ENCODE measurements at places on chromosomes 1 and 21.

DNA sequence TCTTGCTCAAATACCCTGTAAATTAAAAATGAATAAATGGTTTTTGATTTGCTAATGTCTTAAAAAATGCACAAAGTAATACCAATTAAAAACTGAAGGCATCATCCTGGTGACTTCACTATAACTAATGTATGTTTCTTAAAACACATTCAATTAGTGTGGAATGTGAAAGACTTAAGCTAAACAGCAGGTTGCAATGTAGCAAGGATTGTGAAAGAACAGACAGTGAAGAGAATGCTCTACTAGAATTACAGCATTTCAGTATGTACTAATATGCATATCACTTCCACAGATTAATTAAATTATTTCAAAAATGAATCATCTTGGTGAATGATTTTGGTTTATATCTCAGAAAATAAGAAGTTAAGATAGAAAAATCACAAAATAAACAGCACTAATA, 56.4 kb downstream of the LHX4 start:
- DNase-seq, result no peak

DNA sequence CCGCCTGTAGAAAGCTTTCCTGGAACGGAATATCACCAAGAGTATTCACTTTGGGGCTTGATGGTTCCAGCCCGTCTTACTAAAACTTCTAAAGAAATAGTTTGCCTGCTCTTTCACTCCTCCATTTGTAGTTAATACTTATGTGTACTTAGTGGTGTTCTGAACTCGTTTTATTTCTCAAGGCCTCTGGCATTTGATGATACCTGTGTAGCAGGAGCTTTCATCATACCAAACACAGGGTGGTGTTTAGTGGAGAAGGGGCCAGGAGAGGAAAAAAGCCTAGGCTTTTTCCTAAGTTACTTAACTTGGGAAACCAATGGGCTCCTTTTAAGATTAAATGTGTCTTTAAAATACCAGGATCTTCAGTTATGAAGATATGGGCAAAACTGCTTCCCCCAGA, 74.3 kb downstream of the RPS6KA1 start:
- no peak for DNase-seq

DNA sequence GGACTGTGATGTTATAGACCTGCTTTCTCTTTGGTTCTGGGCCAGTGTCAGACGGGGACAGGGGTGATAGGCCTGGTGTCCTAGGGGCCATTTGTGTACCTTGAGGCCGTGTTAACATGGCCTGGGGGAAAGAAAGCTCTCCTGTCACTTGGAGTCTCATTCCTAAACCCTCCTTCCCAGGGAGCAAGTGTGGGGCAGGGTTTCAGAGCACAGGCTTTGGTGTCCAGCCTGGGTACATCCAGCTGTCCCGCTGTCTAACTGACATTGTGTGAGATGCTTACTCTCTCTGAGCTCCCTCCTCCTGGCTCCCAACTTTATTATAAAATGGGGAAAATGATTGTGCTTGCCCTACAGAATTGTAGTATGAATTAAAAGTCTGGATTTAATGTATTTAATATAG, 32.6 kb upstream of the EPHA8 start:
- no peak for DNase-seq

DNA sequence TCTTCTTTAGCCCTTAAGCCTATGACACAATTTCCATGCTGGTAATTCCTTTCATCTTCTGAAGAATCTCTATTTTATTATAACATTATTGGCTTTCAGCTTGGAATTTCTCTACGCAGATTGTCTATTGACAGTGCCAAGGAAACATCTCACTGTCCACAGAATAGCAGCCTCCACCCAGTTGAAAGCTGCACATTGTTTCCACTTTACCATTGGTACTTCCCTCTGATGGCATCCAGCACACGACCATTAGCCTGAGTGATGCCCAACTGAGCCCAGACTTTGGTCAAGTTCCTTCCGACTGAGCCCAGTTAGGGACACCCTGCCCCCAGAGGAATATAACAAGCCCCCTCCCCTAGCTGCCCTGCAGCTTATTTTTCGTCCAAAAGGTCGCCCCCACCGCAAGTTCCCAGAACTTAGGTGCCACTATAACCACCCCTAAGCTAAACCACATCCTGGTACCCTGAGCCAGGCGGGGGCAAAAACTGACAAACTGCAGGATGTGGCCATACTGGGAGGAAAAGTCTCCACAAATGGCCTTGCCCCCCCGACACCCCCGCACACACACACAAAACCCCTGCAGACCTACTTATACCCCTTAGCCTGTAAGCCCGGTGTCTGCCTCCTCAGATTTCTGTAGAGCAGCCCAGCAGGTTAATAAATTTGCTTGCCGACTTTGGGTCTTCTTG, 13.2 kb downstream of the GBP5 start:
- no peak for DNase-seq

DNA sequence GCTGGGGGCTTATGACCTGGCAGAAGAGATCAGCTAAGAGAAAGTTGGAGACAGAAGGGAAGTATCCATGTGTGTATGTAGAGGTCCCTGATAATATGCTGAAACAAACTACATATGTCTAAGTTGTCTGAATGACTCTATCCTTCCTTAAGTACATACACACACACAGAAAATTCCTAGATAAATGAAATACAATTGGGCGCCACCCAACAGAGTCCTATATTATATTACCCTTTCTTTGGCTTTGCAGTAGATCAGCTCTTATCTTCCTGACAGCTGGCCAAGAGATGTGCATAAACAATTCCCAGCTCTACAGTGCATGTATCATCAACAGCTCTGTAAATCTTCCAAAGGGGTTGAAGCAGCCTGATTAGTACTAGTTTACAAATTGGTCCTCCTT, 40.1 kb downstream of the SORT1 start:
- DNase-seq, result no peak

GRCh38 chr1:3319874-3320245, 134.6 kb upstream of the ARHGEF16 start:
- no peak for DNase-seq

DNA sequence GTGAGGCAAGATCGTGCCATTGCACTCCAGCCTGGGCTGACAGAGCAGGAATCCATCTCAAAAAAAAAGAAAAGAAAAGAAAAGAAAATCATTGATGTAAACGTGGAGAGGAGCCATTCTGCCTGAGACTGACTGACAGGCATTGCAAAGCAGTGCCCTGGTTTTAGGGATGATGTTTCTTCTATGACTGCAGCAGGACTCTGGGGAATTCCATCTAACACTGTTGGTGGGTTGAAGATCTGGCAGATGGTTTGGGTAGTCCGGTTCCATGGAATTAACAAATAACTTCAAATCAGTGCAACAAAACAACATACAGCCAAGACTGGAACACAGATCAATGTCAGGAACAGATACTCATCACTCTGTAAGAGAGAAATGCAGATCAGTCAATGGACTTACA, 17.8 kb upstream of the LAMC2 start:
- no peak for DNase-seq

GRCh38 chr1:177190308-177190970, 19.7 kb downstream of the BRINP2 start:
- no peak for DNase-seq

DNA sequence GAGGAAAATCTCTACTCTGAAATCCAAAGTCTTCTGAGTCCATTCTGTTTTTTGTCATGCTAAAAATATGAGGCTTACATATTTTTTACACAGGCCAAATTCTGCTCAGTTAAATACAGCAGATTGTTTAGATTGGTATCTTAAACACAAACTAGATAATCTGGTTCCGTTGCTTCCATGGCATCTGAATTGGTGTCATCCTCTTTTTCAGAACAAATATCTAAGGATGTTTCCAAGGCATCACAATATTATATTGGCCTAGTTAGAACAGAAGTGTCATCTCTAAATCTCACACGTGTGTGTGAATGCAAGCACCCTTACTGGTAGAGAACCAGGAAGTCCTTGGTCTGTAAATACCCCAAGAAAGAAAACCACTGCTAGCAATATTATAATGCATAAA, 151.2 kb downstream of the NRIP1 start:
- no peak for DNase-seq

GRCh38 chr1:27970401-27970800, 10.6 kb downstream of the XKR8 start:
- DNase-seq, result no peak

- DNase-seq, result no peak
These were observed 220.5 kb upstream of the MAP1LC3C start for GRCh38 chr1:242219298-242219901.

DNA sequence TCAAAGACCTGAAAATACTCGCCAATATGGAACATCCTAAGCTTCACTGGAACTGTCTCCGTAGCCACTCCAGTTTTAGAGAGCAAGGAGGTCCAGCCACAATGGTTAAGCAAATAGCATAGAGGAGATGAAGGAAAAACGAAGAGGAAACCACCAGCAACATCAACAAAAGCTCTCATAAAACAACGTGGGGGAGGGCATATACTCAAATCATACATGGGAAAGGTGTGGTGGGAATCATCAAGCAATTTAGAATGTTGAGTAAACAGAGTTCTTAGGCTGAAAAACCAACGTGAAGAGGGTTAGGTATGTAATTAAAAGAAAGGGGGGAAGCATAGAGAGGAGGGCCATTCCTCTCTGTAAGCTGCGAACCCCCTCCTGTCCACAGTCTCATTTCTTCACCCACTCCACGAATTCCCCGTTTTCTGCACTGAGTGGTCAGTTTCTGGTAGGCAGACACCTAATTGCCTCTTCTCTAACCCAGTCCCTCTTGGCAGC, 1.0 kb downstream of the TMEM59 start:
- DNase-seq, result no peak

DNA sequence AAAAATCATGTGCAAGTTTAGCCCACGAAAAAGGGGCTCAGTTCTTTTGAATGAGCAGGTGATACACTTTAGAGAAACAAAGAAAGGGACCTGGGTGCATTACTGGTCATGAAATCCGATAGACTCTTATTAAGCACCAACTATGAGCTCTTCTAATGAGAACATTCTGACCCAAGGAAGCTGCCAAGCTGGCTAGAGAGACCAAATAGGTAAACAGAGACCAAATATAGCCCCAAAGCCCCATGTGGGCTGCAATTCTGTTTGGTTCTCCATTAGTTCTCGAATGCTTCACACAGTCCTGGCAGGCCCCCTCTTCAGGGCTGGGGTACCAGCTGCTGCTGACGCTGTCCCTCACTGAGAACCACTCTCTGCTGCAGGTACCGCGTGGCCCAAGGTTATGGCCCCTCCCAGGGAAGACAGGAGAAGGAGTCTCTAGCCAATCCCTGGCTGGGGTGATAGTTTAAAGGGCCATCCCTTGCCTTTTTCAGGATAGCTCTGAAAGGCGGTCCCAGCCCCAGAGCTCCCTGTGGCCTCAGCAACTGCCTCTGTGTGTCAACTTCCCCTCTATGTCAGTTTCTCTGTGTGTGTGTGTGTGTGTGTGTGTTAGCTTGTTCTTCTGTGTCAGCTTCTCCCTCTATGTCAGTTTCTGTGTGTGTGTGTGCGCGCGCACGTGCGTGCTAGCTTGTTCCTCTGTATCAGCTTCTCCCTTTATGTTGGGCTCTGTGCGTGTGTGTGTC, 7.1 kb upstream of the UBXN10 start:
- DNase-seq, result no peak

GRCh38 chr1:167297222-167298214, 76.8 kb downstream of the POU2F1 start:
- DNase-seq, result no peak

DNA sequence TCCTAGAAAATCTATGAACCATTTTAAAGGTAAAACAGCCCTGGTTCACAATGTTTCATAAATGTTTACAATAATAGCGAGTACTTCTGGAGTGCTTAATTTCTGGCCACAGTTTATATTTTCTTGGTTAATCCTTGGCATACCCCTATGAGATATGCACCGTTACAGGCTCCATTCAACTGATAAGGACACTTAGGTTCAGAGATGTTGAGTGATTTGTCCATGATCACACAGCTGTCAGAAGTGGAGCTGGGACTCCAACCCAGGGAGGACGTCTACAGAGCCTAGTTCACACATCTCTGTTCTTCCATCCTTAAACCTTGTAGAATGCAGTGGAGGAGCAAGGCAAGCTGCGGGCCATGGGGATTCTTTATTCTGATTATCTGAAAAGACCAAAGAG, 48.4 kb upstream of the RUNX1 start:
- DNase-seq, result no peak

DNA sequence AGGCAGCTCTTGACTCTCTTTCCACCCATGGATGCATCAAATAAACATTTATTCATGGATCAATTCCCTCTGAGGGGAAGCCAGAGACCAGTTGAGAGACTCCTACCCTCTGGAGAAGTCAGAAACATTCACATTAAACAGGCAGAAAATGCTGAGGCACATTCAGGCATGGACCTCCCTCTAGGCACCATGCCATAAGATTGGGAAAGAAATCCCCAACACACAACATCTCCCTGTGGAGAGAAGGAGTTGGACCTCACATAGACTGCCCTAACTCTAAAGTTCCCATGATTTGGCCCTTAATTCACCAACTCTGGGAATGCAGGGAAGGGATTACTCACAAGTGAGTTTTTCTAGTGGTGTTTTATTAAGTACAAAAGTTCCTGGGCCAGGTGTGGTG, 415.3 kb upstream of the C1orf87 start:
- DNase-seq, result no peak

DNA sequence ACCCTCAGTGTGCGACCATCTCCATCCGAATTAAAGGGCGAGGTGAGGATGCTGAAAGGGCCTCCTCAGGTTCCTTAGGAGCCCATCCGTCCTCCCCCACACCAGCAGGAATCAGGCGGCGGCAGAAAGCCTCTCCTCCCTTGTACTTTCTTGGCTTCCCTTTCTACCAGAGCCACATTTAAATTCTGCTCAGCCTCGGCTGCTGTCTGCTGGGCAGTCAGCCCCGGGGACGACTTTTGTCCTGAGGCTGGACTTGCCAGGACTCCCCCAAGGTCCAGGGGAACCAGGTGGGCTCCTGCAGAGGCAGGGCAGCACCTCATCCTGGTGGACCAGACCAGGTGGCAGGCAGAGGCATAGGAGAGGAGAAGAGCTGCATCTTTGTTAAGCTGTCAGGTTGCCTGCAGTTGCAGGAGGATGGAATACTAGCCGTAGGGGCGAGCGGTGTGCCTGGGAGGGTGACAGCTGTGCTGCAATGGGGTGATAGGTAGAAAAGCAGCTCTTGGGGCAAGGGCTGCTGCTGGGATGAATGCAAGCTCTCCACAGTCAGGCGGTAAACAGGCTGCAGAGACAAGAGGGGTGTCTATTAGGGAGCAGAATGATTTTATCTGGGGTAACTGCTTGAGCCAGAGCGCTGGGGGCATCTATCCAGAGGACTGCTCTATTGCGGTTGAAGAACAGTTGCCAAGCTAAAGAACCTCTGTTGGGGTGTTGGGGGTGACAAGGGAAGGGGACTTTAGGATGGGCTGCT, 46.2 kb upstream of the WASF2 start:
- no peak for DNase-seq

DNA sequence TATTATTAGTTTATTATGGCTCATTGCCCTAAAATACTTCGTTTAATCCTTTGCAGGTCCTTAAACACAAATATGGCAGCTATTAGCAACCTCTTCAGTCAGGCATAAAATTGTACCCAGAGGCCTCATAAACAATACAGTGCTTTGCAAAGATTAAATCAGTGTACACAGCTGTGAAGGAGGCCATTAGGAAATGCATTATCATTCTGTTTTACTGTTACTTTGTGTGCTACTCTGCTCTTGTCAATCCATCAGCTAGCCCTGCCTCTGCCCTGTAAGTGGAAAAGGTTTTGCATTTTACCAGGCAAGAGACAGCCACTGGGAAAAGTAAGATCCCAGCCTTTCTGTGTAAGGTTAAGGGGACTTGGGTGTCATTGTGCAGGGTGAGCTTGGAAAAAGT, 415.7 kb upstream of the DAB1 start:
- no peak for DNase-seq

- no peak for DNase-seq
These were observed 142.3 kb downstream of the TRIM33 start for GRCh38 chr1:114368560-114369255.
